Activated CD8-positive, alpha-beta memory T cell treated with anti-CD3 and anti-CD28 coated beads, Interleukin-2, amount 50 U/mL, for 4 hours (primary cell): ENCODE measurements at places on chromosomes 5 and 9.

- DNase-seq = no peak
Measured at GRCh38 chr5:147286296-147286695, 51.5 kb downstream of the STK32A start.

DNA sequence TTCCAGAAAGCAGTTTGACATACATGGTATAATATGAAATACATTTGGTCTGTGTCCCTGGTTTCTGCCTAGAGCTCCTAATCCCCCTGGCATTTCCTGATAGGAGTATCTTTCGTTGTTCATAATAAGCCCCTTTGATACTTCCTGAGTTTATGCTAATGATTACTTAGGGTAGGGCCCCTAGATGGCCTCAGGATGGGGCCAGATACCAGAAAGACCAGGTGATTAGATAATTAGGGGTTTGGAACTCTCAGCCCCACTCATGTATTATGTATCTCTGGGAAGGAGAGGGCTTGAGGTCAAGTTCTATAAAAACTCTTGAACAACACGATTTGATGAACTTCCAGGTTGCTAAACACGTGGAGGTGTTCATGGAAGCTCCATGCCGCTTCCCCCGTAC is 163.3 kb upstream of the ZNF608 start:
- no peak for DNase-seq

DNA sequence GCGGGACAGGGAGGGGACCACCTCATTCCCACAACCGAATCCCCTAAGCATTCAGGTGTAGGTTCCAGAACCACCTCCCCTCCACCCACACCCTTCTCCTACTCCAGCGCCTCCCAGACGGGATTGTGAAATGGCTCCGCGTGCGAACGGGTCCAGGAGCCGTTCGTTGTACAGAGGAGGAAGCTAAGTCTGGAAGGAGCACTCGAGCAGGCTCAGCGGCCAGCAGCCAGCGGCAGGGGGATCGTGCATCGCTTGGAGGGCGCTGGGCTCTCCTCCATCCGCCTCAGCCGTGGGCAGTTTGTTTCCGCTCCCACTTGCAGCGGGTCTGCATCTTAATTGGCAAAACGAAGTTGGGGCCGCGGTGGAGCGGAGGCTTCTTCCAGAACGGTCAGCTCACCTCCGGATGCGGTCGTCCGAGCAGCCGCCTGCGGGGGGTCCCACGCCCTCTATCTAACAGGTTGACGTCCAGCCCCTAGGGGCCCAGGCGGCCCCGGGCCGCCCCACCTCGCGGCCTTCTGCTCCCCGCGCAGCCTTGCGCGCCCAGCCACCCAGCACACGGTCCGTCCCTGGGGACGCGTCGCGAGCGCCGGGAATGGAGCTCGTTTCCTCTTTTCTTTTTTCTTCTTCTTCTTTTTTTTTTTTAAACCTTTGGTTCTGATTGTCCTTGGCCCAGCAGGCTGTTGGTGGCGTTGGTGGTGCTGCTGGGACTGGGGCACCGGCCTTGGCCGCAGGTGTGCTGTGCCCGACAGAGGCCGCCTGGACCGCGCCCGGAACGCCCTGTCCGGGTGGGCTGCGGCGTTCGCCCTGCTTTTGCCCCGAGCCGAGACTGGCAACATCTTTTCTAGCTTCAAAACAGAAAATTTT is 3.9 kb upstream of the BARX1 start:
- DNase-seq = no peak

GRCh38 chr9:80125731-80126264 is 554.0 kb downstream of the TLE4 start:
- DNase-seq = no peak

DNA sequence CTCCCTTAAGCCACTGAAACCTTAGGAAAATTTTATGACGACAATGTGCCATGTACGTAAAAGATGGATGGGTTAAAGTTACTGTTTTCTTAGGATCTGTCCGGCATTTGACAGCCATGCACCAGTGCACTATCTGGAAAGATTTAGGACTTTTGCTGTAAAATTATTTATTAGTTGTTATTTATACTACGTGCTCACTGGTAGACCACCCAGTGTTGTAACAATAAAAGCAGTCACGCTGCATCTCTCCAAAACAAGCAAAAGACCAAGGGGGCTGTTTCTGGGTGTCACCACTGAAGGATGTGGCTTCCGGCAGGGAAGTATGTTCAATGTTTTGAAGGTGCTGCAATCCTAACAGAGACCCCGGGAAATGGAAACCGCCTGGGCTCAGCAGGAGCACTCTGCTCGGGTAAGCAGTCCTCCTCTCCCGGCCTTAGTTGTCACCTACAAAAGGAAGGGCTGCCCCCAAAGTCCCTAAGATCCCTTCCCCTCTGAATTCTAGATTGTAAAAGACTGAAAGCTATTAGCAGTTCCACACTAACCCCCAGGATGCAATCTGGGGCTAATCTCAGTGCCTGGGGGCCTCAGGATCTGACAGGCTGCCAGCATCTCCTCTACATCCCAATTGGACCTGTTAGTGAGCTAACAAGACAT is 38.6 kb downstream of the SAXO1 start:
- DNase-seq = no peak

- no peak for DNase-seq
Measured at GRCh38 chr9:95409650-95410426, 92.3 kb upstream of the FANCC start.

- no peak for DNase-seq
Measured at GRCh38 chr5:119453040-119453373, 710 bp downstream of the HSD17B4 start.

GRCh38 chr9:70257991-70258691 is 637 bp upstream of the SMC5 start:
- no peak for DNase-seq

GRCh38 chr5:141486091-141486490 is 1.3 kb downstream of the PCDHGC4 start:
- DNase-seq = no peak

DNA sequence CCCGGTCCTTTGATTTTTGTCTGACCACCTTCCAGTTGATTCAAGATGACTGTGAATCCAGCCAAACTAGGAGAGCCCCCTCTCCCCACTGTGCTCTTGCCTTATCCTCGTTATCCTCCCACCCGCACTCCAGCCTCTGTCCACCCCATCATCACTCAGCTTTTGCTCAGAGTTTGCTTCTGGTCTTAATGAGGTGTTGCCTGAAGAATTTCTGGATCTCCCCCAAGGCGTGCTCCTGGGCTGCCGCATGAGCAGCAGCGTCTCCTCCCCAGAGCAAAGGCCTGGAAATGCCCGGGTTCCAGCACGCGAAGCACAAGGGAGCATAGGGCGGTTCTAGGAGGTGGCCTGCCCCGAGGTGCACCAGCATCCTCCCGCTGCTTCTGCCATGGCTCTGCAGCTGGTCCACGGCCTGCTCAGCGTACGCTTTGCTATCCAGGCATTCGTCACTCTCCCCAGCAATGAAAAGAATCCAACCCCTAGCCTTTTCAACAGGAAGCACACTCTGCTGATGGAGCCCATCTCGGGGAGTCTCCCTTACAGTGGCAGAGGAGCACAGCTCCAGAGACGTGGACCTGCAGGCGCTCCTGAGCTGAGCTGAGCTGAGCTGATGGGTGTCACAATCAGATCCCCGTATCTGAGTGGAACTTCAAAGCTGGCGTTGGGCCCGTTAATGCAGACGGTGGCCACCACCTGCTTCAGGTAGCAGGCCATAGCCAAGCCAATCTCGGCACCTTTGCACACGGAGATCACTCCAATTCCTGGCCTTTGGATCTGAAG is 50.7 kb downstream of the BAAT start:
- no peak for DNase-seq

DNA sequence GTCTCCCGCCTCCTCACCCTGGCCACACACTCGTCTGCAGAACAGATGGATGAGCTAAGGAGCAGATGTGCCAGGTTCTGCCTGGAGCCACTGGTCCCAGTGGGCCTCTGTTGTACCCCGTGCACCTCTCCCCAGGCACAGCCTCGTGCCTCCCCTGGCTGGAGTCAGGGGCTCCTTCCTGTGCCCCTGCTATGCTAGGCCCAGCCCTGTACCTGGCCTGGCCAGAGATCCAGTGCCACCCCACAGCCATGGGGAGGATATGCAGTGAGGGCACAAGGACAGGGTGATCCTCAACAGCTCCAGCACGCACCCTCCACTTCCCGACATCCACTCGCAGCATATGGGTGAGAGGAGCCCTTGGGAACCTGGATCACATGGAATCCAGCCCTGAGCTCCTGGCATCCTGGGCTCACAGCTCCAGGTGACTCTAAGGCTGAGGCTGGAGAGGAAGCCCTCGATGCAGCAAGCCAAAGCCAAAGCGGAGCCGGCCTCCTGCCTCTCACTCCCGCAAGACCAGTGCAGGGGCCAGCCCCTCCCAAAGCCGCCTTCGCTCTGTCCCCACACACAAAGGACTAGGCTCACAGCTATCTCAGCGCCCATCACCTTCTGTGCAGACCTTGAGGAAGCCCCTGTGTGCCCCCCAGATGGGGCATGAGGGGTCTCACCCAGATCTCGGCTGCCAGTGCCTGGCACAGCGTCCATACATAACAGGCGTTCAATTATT is 23.7 kb upstream of the ADAMTS2 start:
- no peak for DNase-seq
